ENCODE measurements at places on chromosomes 11 and 22.

DNA sequence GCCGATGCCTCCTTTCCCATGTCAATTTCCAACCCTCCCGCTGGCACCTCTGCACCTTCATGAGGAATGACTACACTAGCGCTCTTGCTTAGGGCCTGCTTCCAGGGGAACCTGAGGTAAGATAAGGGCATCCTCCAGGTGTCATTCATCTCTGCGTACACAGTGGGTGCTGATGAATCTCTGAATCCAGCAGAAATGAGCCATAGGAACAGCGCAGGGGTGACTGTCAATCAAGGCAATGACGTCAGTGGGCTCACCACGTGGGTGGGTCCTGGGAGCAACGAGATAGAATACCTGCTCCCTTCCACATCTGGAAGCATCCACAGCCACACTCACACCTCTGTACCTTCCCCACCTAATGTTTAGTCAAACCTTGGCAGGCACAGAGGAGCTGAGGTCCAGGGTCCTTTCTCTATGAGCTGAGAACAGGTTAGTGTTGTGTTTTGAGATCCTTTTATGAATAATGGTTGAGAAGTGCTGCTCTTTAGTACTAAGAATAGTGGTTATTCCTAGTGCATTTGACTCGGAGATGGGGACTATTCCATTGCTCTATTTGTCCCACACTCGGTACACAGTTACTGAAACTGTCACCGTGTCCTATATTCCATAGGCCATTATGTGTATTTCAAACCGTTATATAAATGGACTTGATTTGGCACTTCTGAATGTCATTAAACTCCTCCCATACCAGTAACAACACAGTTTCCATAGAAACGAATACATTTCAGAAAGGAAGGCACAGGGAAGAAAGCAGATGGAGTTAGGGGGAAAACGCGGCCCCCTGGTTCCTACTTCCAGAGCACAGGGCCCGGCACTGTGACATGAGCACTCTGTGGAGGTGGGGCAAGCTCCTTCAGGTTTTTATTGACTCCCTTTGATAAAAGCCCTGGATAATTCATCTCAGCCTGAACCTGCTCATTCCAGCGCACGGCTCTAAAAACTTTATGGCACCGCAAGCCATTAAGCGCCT, 193.4 kb downstream of the ST3GAL4 start:
- DNase-seq, result no peak

DNA sequence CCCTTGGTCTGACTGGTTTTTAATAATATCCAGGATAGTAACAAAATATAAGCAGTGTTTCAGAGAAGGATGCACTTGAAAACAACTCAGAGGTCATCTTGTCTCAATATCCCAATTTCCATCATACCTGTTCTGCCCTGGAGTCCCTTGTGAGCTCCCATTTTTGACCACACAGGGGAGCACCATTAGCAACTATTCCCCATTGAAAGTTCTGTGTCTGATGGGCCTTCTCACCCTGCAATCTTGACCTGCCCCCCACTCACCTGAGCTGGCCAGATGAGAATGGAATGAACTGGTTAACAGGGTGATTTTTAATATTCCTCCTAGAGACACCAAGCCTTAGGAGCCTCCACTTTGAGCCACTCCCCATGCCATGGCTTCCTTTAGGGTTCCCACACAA, 3.8 kb upstream of the CAPN5 start:
- DNase-seq, result no peak

GRCh38 chr22:46900549-46900948, 138.1 kb downstream of the TBC1D22A start:
- DNase-seq, result no peak

DNA sequence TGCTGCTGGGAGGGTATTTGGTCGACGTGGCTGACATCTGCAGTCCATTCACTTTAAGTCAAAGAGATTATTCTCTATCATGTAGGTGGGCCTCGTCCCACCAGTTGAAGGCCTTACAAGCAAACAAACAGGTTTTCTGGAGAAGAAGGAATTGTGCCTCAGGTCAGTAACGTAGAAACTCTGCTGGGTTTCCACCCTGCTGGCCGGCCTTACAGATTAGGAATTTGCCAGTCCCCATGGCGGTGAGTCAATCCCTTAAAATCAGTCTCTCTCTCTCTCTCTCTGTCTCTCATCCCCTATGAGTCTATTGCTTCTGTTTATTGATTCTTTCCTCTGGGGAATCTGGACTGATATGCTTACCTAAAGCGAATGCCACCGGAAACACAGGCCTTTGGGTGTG, 75.4 kb upstream of the FGF3 start:
- DNase-seq, result no peak

DNA sequence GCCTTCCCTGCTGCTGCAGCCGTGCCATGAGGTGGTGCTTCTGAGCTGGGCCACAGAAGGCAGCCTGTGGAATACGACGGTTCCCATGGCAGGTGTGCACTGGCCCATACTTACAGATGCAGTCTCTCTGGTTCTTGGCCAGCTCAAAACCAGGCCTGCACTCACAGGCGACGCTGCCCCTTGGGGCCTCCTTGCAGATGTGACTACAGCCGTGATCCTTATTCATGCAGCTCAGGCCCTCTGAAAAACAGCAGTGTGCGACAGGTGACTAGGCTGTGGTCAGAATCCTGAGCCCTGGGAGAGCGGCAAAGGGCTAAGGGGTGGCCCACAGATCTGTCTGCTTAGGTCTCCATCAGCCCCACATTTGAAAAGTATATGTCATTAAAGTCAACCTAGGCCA, 22.1 kb downstream of the SCUBE2 start:
- no peak for DNase-seq

- DNase-seq, result no peak
These were observed 17.2 kb downstream of the P2RY2 start for GRCh38 chr11:73235236-73235786.

- no peak for DNase-seq
These were observed 37.0 kb upstream of the SC5D start for GRCh38 chr11:121255473-121256125.

- no peak for DNase-seq
These were observed 12.6 kb downstream of the JAML start for GRCh38 chr11:118212131-118212725.

DNA sequence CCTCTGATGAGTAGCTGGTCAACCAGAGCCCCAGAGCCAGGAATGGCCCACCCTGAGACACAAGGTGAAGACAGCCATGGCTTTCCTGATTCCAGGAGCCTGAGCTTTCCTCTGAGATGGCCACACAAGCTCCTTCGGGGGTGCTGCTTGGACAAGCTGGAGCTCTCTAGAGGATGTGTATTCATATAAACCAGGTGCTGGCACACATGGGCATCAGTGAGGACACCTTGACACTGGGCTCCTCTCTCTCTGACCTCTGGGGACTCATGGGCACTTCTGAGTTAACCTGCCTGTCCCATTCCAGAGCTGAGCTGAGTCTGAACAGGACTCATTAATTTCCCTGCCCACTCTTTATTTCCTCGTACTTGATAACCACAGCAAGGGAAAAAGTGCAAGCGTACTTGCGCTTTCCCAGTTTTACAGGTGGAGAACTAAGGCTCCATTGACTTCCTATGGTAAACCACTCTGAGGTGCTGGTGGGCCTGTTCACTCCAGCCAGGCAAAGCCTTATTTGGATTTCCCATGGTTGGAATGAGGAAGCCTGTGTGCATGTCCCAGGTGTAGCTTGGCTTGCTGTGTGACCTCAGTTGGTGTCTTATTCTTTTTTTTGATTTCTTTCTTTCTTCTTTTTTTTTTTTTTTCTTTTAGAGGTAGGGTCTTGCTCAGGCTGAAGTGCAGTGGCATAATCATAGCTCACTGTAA, 25.4 kb downstream of the INSC start:
- DNase-seq, result no peak

DNA sequence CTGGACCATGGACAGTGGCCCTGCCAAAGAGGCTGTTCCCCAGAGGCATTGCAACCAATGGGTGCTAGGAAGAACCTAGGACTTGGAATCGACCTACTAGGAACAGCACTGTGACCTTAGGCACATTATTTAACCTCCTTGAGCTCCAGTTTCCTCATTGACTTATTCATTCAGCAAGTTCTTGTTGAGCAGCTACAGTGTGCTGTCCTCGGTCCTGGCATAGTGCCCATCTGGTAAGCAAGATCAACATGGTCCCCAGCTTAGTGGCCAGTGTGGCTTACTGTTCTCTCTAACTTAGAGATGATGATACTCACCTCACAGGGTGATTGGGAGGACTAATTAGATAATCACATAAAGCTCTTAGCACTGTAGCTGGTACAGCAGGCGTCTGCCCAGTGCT, 8.2 kb downstream of the ABCG4 start:
- no peak for DNase-seq

GRCh38 chr22:28329186-28330073, 350.2 kb downstream of the TTC28 start:
- no peak for DNase-seq

DNA sequence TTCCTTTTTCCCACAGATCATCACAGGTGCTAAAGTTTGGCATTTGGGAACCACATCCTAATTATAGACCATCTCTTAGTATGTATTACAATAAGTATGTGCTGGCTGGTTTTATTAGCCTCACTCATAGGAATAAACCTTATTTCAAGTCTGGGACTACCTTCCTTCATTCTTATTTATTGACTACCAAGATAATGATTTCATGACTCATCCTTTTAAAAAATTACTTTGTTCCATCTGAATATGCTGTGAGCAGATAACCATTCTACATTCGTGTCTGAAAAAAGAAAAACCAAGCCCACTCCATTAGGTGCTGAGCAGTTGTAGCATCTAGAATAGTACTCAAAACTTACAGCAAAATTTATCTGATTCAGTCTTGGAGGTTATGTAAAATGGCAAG, 12.3 kb downstream of the TNRC6B start:
- no peak for DNase-seq

- no peak for DNase-seq
These were observed 1.3 kb downstream of the CDHR5 start for GRCh38 chr11:623349-623869.

- no peak for DNase-seq
These were observed 62.3 kb downstream of the BTG4 start for GRCh38 chr11:111449696-111450479.

- DNase-seq, result no peak
These were observed 1.4 kb upstream of the MTA2 start for GRCh38 chr11:62603072-62603408.

- no peak for DNase-seq
These were observed 28.3 kb upstream of the USP47 start for GRCh38 chr11:11813288-11813962.

DNA sequence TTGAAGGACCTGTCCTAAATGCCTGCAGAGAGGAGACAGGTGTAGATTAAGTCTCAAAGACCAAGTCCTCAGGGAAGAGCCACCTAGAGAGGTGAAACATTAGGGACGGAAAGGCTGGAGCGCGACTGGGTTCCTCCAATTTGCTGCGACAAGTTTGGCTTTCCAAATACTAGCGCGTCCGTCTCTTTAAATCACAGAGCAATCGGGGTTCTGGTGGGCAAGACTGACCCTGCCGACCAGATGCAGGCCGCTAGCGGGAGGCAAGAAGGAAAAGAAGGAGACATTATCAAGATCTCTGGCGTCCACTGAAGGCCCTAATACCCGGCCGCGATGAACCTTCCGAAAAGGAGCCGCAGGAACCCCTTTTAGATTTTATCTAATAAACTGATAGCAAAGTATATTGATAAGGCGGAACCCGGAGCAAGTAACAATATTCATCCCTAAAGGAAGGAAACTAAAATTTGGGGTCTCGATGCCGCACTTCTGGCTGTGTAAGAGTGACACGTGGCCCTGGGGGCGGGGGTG, 128.2 kb upstream of the C11orf58 start:
- DNase-seq, result no peak

GRCh38 chr11:11502263-11502861, 119.4 kb downstream of the GALNT18 start:
- DNase-seq, result no peak

GRCh38 chr11:26649884-26650283, 72.0 kb downstream of the SLC5A12 start:
- DNase-seq, result no peak

GRCh38 chr11:57436031-57436430, 9.1 kb upstream of the SLC43A3 start:
- no peak for DNase-seq

GRCh38 chr11:95229993-95230809, 801 bp downstream of the SESN3 start:
- DNase-seq, result peak; percentile 9

- DNase-seq, result no peak
These were observed 5.7 kb downstream of the CLTCL1 start for GRCh38 chr22:19285831-19286230.

DNA sequence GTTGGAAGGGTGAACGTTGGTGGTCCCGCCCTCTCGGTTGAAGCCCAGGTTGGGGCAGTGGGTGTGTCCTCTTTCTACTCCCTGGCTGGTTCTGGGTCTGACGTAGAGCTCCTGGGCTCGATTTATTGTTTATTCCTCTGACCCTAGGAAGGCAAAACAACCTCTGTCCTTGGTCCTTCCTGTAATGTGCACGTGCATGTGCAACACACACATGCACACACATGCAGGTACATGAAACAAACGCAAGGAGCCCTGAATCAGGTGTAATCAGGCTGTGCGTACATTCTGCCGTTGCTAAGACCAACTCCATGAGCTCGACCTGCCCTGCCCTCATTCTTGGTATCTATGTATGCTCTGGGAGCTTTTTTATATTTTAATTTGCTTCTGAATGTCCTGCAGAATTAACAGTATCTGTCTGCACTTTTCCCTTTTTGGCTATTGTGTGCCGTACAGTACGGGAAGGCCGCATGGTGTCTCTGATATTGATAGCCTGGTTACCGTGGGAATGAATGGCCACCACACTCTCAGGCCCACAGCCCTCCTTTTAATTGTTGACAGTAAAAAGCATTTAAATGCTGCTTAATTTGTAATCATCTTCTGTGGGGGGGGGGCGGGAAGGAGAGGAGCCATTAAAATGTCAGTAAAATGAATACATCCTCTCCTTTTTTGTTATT, 66.0 kb upstream of the NNMT start:
- DNase-seq, result no peak

GRCh38 chr22:23513133-23513532, 67.0 kb downstream of the IGLL1 start:
- no peak for DNase-seq

DNA sequence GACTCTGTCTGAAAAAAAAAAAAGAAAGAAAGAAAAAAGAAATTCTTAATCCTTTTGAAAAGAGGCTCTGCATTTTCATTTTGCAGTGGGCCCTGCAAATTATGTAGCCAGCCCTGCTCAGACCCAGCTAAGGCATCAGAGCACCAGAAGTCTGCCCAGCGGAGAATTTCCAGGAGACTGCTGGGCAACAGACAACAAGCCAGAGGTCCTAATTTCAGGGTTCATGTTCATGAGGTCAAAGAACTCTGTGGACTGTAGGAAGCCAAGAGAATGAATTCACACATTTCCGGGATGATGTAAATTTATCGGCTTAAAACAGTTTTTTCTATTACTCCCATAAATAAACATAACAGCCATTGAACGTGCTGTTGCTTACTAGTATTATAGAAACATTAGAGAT, 14.8 kb upstream of the RTCB start:
- DNase-seq, result no peak

Measured in T-helper 22 cell (primary cell).